ENCODE measurements at places on chromosomes 4 and X.

DNA sequence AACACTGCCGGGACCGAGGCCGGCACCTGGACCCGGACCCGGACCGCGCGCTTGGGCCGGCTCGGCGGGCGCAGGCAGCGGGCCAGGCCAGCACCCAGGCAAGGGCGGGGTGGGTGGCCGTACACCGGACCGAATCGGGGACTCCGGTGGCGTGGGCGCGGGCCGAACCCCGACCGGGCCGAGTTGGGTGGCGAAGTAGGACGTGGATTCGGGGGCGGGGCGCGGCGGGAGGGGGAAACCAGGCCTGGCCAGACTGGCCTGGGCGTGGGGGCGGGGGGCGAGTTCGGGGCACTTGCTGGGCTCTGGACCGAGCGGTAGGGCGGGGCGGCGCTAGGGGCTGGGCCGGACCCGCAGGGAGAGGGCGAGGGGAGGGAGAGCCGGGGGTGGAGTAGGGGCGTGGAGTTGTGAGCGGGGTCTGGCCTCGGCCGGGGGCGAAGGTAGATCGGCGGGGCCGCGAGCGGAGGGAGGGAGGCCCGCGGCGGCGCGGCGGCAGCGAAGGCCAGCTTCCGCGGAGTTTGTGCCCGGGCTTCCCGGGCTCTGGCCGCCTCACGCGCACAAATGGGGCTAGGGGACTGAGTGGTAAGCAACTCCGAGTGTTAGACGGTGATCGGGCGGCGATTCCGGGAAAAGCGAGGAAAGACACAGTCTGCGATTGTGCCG is 1.8 kb upstream of the BCORL1 start:
- no peak overlapping the region for H3K4me3 ChIP-seq
- H3K27ac ChIP-seq, result no peak overlapping the region
- DNase-seq, result no peak
- H3K4me1 ChIP-seq, result peaks cover 14% of the 10 kb centered on the region
- no peaks in the 10 kb centered on the region for H3K36me3 ChIP-seq

GRCh38 chrX:124344246-124344645 is 2.1 kb upstream of the SH2D1A start:
- no peaks in the 10 kb centered on the region for H3K27me3 ChIP-seq
- H3K27ac ChIP-seq, result peak overlapping the region; percentile 85
- H3K36me3 ChIP-seq, result peaks cover 7% of the 10 kb centered on the region

GRCh38 chrX:34886011-34886410 is 56.6 kb upstream of the FAM47B start:
- H3K4me1 ChIP-seq, result no peaks in the 10 kb centered on the region
- no peak overlapping the region for H3K4me3 ChIP-seq
- DNase-seq, result no peak
- H3K36me3 ChIP-seq, result no peaks in the 10 kb centered on the region

- no peaks in the 10 kb centered on the region for H3K4me1 ChIP-seq
- no peaks in the 10 kb centered on the region for H3K36me3 ChIP-seq
- H3K27me3 ChIP-seq, result no peaks in the 10 kb centered on the region
- H3K27ac ChIP-seq, result no peak overlapping the region
- no peak for DNase-seq
These were observed 969.1 kb upstream of the PCDH10 start for GRCh38 chr4:132180020-132180427.

All from activated T-helper 2 cell treated with anti-CD3 and anti-CD28 coated beads, Interferon-gamma antibody, Interleukin-2, Interleukin-4, amounts not matched to agents 10 μg/mL and 5 μg/mL and 100 μg/mL, durations not matched to agents 14 hours and 24 hours and 36 hours (primary cell).